ENCODE measurements at places on chromosomes 12 and 14. TPM values are rescaled to one million over a fixed set of nuclear protein-coding genes. Genes with fewer than 3 reads are reported as not detected.

- DNase-seq = no peak
Observed at GRCh38 chr12:78799649-78800048, 64.9 kb upstream of the SYT1 start.

DNA sequence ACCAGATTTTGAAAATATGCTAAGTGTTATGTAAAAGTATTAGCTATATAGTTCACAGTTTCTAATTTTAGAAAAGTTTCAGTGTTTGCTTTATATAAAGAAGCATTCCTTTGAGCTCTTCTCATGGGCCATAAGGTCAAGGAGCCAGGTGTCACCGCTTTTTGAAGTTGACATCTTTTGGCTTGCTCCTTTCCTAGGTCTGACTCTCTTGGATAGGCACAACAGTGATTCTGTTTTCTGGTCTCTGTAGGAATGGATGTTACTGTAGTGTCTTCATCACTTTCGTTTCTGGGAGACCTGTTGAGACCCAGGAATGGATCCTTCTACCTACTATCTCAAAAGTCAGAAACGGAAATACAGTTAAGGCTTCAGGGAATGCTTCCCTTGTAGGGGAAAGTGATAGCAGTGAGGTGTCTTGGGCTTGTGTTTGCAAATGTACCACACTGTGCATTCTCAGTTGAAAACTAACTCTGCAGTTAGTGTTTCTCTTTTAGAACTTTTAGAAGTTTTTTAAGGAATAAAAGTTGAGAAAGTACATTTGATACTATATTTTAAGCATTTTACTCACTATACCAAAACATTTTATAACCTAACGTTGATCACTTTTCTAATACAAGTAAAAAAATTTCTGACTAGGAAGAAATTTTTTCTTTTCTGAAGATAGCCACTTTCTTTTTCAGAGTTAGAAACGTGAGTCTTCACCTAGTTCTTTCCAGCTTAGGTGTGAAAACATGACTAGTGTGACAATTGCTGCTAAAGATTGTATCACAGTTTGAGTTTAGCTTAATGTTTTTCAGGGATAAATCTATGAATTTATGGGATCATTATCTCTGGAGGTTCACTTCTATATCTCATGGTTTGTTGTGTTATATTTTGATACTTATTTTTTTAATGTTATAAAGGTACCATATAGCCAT is 20.8 kb downstream of the VRK1 start:
- no peak for DNase-seq

DNA sequence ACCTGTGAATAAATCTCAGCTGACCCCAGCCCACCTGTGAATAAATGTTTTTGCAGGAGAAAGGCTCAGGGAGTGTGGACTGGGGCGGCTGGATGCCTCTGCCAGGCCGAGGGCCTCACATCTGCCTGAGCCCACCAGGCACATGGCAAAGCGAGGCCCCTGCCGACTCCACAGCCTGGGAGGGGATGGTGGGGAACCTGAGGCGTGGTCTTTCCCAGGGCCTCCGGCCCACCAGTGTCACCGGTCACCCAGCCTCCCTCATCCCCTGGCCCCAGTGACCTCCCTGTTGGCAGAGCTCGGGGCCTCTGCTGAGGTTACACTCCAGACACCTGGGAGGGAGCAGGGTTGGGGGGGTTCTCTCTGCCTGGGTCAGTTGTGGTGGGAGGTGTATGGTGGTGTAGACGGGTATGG is 8.2 kb downstream of the NOC4L start:
- no peak for DNase-seq

- DNase-seq = no peak
Observed at GRCh38 chr12:51921017-51921725, 13.9 kb downstream of the ACVRL1 start.

The HCAR2 gene
- total RNA-seq = not detected

The KRT2 gene
- not detected for total RNA-seq

The CHURC1 gene
- 48.5 TPM for total RNA-seq

The KIF21A gene
- total RNA-seq = 28.7 TPM

The C14orf180 gene
- total RNA-seq = not detected

The RPS29 gene
- 1,051 TPM for total RNA-seq

Data from Calu3 (cell line).